ENCODE measurements at places on chromosomes 7 and 10. TPM values are rescaled to one million over a fixed set of nuclear protein-coding genes. Genes with fewer than 3 reads are reported as not detected.

DNA sequence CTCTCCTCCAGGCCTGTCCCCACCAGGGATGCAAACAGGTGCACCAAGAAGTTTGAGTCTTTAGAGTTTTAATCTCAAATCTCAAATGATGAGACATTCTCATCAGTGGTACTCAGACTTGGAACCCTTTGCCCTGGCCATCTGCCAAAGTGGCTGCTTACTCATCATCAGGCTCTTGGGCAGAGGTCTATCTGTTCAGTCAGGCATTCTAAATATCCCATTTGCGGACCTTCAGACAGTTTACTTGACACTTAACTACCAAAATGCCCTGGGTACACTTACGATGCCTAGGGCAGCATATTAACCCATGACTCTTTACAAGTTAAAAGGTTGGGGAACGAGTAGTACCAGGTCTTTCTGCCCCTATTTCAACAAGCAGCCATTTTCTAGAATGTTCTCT lies 61.2 kb upstream of the YAE1 start:
- no peaks in the 10 kb centered on the region for H3K27me3 ChIP-seq
- no peak for DNase-seq
- no peaks in the 10 kb centered on the region for H3K36me3 ChIP-seq
- no peak overlapping the region for H3K4me3 ChIP-seq

- no peak overlapping the region for H3K4me3 ChIP-seq
- H3K36me3 ChIP-seq = no peaks in the 10 kb centered on the region
- peaks cover 30% of the 10 kb centered on the region for H3K4me1 ChIP-seq
- no peak overlapping the region for H3K27ac ChIP-seq
- no peaks in the 10 kb centered on the region for H3K27me3 ChIP-seq
Measured at GRCh38 chr7:43461349-43462024, 121.4 kb upstream of the STK17A start.

DNA sequence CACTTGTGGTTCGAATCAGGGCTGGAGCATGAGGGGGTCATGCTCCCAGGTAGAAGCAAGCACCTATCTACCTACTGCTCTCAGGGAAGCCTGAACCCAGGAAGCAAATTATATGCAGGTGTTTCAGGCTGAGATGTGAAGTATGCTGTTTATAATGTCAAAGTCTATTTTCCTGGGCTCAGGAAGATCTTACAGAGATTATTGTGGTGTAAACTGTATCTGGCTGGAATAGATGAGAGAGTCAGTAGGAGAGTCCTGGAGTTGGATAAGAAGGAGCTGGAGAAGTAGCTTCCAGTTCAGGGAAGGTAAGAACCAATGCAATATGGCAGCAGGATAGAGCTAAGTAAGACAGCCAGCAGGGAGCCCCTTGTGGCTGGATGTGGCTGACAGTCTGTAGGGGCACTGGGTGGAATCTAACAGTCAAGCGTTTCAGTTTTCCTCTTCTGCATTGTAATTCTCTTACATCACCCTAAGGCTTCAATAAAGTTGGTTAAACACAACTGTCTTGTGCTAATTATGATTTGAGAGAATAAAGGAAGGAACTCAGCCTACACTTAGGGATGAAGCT lies 105.9 kb upstream of the EEPD1 start:
- DNase-seq = peak; percentile 29
- H3K4me1 ChIP-seq = peaks cover 26% of the 10 kb centered on the region
- no peaks in the 10 kb centered on the region for H3K36me3 ChIP-seq
- no peak overlapping the region for H3K27ac ChIP-seq

The STAMBPL1 gene
- total RNA-seq = 11.5 TPM

The MYH16 gene
- not detected for total RNA-seq

The PLEKHA1 gene
- total RNA-seq = 32.6 TPM

The LIPF gene
- not detected for total RNA-seq
